ENCODE measurements at places on chromosomes 12 and 14.
A peak's percentile ranks its signal among the peaks of the same experiment; 100 is the strongest.

DNA sequence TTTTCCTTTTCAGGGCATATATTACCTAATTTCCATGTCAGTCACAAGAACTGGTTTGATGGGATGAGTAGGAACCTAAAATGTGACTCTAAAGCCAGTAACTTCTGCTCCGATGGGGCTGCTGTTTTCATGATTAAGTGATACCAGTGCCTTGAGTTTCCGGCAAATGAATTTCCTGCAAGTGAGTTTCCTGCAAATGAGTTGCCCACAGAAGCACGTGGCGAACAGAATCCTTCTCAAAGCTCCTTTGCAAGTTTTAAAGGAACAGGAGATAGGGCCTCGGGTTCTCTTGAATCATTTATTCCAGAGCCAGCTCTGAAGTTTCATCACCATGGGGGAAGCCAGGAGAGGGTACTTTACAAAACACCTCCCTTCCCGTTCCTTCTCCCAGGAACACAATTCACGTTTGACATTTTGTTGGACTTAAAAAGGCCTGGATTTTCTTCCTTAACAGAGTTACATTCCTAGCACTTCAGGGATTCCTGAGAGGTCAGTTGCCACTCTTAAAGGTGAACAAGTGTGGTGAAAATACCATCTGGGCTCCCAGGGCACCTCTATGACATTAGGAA, 2.2 kb upstream of the PPTC7 start:
- no peak for DNase-seq

DNA sequence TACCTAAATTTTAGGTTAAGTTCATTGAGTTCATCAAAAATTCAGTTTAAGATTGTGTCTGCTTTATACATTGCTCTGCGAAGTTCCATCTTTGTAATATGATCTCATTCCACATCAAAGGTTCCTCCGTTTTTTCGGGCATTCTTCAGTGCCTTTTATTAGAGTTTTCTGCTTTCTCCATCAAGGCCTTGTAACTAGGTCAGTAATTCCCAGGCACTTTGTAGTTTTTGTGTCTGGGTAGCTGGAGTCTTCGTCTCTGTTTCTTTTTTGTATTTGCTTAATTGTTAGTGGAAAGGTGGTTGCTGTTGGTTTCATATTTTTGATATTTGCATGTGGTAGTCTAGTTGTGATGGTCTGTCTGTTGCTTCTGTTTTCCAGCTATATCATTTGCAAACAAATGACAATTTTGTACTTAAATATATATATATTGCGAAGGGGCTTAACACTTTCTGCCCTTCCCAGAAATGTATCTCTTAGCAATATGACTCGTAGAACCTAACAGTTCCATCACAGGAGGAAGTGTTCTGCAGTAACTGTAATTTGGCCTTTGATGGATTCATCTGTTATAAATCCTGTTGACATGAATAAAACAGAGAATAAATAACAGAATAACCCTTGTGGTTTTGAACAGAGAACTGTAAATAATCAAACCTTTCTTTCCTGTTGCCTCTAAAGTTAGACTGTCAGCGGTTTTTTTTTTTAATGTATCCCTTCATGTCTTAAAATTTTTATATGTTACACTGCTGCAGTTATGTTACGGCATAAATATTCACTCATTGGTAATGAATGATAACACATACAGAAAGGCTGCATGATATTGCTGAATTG, 88.4 kb upstream of the DYNC1H1 start:
- DNase-seq: peak; percentile 77

GRCh38 chr12:88218293-88218692, 76.2 kb downstream of the TMTC3 start:
- no peak for DNase-seq

GRCh38 chr14:68979021-68979721, at the start of gene ACTN1:
Gene ACTN1 (minus strand): TSS chr14:68979302. CDS start chr14:68979056, 246 bp downstream.
- DNase-seq: no peak

- DNase-seq: no peak
Observed at GRCh38 chr14:31180299-31181051, 27.1 kb downstream of the HECTD1 start.

- DNase-seq: no peak
Observed at GRCh38 chr14:48113713-48114112, 438.3 kb upstream of the MDGA2 start.

DNA sequence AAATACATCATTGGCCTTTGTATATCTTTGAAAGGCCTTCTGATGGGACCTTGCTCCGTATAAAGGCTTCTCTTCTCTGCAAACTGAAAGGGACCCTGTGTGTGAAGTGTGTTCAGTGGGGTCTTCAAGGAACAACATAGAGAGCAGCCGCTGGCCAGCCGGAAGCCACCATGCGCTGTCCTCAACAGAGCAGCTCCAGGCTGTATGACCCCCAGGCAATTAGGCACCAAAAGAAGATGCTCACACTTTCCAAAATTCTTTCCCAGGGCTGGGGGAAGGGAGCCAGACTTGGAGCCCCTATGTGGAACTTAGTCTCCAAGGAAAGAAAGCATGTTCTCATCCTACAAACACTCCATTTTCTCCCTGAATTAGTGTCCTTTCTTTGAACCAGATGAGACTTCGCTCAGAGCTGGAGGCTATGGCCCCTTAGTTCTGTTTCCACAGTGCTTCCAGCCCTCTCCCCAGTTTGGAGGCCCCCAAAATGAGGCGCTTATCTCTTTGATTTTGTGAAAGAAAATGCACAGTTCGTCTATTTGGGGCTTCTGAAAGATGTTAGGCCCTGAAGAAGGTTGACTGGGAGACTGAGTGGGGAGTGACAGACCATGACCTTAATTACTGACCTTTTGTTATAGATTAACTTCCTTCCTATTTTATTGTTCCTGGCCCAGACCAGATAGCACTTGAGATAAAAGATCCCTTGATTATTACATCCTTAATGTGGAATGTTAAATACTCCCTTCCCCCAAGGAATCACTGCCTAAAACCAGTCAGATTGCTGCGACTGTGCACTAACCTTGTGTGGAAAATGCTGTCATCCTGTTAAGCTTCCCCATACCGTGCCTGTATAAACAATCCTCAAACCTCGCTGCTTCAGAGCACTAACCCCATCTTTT, 128.3 kb upstream of the FGD4 start:
- DNase-seq: peak; percentile 30

GRCh38 chr12:104747955-104748354, 210.1 kb downstream of the SLC41A2 start:
- DNase-seq: no peak

GRCh38 chr14:68749487-68750475, 43.1 kb downstream of the ZFP36L1 start:
- no peak for DNase-seq

GRCh38 chr14:31864937-31865855, 211.9 kb upstream of the ARHGAP5 start:
- no peak for DNase-seq

DNA sequence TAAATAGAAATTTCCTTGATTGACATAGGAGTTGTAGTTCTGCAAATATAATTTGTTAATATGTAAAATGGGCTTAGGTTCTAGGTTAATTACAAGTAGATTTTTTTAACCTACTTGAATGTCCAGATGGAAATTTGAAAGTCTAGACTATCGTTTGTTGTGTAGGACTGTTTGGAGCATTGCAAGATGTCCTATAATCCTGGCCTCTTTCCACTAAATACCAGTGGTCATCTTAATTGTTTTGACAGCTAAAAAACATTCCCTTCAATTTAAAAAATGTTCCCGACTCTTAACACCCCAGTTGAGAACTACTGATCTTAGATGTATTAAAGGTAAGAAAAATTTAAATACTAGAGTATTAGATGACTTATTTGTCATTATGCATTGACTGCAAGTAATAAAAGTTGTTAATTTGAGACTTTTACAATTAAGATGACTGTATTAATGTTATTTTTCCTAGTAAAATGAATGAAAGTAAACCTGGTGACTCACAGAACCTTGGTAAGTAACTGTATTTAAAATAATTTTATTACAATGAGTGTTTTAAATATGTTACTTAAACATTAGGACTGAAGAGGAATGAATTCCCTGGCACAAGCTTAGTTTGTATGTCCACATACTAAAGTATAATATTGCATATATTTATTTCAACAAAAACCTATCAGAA, 21.8 kb downstream of the G2E3 start:
- no peak for DNase-seq

DNA sequence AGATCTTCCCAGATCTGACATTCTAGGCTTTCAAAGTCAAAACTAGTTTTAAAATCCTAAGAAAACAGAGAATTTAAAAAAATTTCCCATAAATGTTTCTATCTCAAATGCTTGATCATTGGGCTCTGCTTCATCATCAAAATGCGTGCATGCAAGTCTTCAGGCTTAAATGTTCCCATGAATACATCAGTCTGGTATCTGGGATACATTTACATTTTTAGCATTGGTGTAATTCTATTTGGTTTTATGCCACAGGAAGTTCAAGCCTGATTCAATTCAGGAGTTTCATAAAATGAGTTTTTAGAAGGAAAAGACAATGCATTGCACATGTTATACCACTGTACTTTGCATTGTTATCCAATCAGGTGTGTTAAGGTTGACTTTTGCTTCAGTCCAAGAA, 336.4 kb downstream of the PCNX1 start:
- DNase-seq: no peak

DNA sequence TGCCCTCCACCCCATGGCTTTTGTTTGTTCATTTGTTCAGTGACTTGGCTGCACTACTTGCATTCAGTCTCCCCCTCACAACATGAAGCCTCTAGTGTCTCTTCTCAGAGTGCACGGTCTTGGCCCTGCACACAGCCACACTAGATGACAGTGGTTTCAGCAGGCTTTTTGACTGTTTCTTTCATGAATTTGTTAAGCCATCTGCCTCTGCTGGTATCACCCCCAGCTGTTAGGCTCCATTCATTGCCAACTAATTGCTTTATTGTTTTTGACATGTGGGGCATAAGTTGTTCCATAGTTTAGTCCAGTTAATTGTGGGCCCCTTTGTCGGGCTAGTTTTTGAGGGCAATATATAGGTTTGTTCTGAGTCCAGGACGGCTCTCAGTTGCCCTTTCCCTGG, 18.8 kb downstream of the OS9 start:
- no peak for DNase-seq

GRCh38 chr14:54490445-54491175, 1.8 kb upstream of the GMFB start:
- DNase-seq: peak; percentile 2

DNA sequence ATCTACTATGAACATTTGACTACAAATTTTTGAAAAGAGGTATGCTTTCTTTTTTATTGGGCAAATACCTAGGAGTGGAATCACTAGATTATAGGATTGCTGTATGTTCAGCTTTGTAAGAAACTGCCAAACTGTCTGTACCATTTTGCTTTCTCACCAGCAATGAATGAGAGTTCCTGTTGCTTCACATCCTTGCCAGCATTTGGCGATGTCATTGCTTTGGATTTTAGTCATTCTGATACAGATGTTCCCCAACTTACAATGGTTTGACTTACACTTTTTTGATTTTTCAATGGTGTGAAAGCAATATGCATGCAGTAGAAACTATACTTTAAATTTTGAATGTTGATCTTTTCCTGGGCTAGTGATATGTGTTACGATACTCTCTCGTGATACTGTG, 328.7 kb downstream of the RAD51B start:
- DNase-seq: no peak
